ENCODE measurements at places on chromosomes 6 and 20.

DNA sequence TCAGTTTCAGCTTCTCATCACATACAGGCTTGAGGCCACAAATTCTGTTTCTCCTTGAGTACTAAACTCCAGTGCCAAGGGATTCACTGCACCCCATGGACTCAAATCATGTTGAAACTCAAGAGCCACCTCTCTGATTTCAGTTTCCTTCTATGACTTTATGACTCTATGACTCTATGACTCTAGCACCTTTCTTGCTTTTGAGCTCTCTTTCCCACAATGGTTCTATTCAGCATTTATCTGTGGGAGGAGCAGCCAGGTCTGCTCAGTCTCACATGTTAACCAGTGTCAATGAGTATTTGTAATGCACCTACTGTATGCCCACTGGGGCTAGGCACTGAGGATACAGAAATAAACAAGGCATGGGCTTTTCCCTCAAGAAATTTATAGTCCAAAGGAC lies 14.6 kb upstream of the SLC22A2 start:
- peak; percentile 17 for DNase-seq

DNA sequence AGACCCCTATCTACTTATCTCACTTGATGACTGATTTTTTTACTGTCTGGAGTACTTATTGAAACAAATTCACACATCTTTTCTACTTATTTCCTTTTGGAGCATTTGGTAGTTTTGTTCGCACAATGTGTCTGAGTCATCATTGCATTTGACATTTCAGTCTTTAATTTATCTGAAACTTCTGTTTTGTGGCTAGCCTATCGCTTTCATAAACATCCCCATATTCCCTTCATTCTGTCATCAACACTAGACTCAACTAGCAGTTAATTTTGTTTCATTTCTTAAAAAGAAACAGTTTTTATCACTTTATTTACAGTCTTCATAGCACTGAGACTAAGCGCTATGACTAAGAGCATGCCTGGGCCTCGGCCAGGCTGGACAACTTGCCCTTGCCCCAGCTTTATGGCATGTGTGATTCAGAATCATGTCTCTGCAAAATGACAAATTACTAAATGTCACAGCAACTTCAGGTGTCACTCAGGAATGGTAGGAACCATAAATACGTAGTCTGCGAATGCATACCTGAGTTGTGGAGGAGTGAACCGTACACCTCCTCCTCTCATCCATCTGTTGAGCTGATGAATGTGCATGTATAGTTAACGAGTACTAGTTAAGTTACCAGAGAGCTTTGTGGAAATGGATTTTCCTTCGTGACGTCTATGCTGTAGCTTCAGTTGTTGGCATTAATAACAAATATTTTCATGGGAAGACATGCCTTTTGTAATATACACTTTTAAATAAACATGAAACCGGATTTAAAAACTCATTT lies 16.2 kb downstream of the L3MBTL3 start:
- no peak for DNase-seq

DNA sequence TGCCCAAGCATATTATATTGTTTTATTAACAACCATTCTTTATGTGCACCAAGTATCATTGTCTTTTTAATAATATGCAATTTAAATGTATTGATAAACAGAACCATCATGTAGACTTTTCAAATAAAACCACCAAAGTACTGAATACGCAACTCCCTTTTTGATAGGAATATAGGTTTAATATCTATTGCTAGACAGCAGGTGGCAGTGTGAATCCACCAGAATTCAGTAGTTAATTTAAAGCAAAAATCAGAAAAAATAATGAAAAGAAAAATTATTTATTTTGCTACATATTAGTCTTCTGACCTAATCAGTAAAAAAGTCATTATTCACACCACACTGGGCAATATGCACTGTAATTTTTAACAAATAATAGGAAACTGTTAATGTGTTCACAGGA lies 143.7 kb downstream of the KLHL32 start:
- DNase-seq = no peak

GRCh38 chr20:62525014-62525413 lies 49.2 kb upstream of the GATA5 start:
- no peak for DNase-seq

GRCh38 chr6:21022343-21023107 lies 488.3 kb downstream of the CDKAL1 start:
- DNase-seq = peak; percentile 62

- DNase-seq = no peak
Measured at GRCh38 chr6:15437090-15437635, 191.3 kb downstream of the JARID2 start.

DNA sequence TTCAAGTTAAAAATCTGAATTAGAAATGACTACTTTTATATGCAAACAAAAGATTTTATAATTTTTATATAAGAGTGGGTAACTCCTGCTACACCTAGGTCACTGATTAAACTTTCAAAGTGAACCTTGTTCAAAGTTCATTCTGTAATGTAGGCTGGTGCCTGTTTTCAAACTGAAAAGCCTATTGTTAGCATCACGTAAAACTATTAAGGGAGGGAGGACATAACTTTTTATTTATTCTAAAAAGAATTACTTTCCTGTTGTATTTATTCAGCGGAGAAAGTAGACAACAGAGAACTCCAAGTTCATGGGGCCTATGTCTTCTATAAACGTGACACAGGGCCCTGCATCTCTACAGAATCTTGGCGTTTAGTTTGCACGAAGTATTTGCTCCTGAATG lies 27.4 kb downstream of the FERMT1 start:
- no peak for DNase-seq

- DNase-seq = no peak
Measured at GRCh38 chr6:10723567-10723881, 654 bp downstream of the TMEM14C start.

DNA sequence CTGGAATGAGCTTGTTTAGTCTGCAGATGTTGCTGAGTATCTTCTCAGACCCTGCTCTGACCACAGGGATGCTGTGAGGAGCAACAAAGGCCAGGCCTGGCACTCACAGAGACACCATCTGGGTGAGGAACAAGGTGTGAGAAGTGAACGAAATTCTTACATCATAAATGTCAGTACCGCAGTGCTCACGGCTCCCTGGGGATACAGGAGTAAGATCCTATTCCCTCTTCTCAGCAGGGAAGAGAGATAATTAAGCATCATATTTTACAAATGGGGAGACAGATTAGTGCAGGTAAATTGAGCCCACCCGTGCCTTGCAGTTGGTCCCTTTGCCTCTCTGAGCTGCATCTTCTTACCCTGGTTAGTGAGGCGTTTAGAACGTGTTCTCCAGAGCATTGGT lies 106.2 kb downstream of the DTD1 start:
- DNase-seq = no peak
